Kidney tubule cell (primary cell): ENCODE measurements at places on chromosomes 5 and 9.

DNA sequence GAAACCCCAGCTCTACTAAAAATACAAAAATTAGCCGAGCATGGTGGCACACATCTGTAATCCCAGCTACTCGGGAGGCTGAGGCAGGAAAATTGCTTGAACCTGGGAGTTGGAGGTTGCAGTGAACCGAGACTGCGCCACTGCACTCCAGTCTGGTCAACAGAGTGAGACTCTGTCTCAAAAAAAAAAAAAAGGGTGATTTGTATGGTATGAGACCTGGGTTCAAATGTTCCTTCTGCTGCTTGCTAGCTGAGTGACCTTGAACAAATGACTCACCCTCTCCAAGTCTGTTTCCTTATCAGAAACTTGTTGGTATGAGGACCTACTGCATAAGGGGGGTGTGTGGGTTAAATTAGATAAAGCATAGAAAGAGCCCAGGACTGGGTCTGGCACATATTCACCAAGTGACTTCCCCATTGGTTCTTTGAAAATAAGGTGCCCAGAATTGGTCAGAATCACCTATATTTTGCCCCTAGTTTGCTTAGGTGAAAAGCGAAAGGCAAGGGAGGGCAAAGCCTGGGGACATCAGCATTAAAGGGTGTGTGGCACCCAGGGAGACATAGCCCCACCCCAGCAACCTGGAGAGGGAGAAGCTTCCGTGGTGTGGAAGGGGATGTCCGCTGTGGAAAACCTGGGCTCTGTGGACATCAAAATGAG is 9.9 kb downstream of the SLC25A25 start:
- peak; percentile 25 for DNase-seq

DNA sequence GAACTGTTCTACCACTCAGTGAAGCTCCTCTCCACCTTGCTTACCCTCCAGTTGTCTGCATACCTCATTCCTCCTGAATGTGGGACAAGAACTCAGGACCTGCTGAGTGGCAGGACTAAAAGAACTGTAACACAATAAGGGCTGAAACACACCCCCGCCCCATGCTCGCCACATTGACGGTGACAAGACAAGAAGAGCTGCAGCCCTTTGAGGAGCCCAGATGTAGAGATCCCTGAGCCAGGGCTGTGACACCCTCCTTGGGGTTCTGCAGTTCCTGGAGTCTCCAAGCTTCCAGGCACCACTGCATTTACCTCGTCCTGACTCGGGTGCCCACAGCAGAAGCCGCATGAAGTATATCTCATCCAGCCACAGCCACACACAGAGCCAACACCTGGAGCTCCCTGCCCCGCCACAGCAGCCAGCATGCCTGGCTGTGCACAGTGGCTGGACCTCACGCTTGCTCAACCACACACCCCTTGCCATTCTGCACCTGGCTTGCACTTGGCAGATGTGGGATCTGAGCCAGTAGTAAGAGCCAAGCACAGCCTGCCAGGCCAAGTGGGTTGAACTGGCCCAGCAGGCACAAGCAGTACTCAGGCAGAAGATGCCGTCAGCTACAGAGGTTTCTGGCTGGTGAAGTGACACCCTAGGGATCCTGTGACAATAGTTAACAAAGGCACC is 166.1 kb downstream of the RNF180 start:
- DNase-seq = no peak

DNA sequence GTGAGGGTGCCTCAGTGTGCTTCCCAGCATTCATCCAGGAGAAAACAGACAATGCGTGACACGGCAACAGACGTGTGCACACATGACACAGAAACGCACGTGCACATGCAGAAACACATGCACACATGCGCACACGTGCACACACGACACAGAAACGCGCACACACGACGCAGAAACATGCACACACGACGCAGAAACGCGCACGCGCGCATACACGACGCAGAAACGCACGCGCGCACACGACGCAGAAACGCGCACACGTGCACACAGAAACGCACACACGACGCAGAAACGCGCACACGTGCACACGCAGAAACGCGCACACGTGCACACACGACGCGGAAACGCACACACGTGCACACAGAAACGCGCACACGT is 16.5 kb downstream of the TPPP start:
- DNase-seq = no peak

GRCh38 chr5:5932824-5933223 is 445.5 kb downstream of the MED10 start:
- DNase-seq = no peak

- DNase-seq = no peak
Observed at GRCh38 chr9:37812773-37813379, 12.3 kb downstream of the DCAF10 start.

DNA sequence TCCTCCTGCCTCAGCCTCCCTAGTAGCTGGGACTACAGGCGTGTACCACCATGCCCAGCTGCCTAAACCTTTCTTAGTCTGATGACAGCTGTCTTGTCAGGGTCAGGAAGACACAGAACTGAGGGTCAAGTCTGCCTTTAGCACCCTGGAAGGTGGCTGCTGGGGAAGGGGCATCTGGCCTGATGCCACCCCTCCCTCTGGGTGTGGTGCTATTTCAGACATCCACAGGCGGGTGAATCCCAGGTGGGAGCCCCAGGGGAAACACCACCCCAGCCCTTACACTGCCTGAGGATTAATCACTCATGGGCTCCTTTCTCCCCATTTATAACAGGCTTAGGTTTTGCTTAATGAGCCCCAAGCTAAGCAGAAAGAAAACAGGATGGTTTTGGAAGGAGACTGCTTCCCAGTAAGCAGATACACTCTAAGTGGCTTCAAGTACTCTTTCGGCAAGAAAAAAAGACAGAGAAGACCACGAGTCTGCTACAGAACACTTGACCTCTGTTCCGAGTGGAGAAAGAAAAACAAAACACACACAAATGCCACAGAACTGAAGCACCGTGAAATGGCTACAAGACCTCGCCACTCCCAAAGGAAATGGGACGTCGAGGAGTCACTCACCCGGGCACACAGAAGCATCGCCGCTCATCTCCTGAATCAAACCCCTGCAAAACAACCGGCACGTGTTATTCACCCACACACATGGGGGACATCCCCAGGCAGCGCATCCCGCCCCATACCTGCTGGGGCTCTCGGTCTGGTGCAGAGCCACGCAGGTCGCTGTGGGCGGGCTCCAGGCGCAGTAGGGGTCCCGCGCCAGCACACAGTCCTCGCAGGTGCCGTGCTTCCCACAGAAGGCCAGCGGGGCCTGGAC is 62.4 kb downstream of the SECISBP2 start:
- DNase-seq = peak; percentile 43

- no peak for DNase-seq
Observed at GRCh38 chr5:14016549-14016948, 72.1 kb upstream of the DNAH5 start.

- DNase-seq = peak; percentile 86
Observed at GRCh38 chr5:34522599-34523386, 133.3 kb upstream of the RAI14 start.

GRCh38 chr5:151574444-151574996 is 16.6 kb downstream of the FAT2 start:
- DNase-seq = no peak

- DNase-seq = peak; percentile 94
Observed at GRCh38 chr5:61409568-61409967, 77.5 kb downstream of the ZSWIM6 start.

- no peak for DNase-seq
Observed at GRCh38 chr5:38726279-38726678, 119.5 kb upstream of the OSMR start.

DNA sequence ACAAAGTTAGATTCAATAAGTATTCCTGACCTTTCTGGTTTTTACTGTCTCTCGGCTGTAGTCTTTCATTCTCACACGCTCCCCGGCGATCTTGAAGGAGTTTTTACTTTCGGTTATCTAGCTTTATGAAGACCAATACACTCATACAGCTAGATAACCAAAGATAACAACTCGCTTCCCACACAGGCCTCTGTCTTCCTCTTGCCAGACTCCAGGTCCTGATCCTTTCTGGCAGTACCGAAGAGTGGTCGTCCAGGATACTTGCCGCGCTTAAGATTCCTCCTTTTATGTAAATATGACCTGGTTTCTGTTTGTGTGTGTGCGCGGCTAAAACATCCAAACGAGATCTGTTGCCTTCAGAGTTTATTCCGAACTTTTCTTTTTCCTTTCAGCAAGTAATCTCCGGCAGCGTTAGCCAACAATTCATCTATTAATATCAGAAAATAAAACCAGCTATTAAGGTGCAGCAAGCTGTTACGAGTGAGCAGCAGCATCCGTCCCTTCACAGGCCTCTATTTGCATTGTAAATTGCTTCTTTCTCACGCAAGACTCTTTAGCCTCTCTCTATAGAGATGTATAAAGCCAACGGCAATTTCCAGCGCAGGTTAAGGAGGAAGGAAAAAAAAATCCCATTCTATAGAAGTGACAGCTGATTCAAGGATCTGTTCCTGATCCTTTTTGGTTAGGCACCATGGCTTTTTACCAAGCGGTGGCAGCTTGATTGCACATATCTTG is 216.1 kb downstream of the MEF2C start:
- no peak for DNase-seq

GRCh38 chr5:179264783-179265513 is 80.3 kb downstream of the ADAMTS2 start:
- DNase-seq = no peak

GRCh38 chr5:134141331-134142050 is 27.0 kb downstream of the TCF7 start:
- peak; percentile 22 for DNase-seq

DNA sequence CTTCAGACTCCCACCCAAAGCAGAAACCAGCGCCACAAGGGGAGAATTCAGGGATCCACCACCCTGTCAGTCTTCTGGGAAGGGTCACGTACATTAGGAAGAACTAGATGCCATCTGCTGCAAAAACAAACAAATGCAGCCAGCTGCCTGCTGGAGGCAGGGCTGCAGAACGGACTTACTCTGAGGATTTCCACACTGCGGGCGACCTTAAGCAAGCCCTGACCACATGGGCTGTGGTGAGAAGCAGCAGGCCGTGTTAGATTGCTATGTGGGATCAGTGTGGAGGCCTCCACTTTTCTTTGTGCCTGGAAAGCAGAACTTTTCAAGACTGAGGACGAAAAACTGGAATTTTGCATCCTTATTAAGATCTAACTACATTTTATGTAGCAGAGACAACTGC is 13.4 kb upstream of the LTC4S start:
- no peak for DNase-seq

GRCh38 chr9:127898433-127899127 is 823 bp downstream of the ST6GALNAC6 start:
- peak; percentile 72 for DNase-seq

DNA sequence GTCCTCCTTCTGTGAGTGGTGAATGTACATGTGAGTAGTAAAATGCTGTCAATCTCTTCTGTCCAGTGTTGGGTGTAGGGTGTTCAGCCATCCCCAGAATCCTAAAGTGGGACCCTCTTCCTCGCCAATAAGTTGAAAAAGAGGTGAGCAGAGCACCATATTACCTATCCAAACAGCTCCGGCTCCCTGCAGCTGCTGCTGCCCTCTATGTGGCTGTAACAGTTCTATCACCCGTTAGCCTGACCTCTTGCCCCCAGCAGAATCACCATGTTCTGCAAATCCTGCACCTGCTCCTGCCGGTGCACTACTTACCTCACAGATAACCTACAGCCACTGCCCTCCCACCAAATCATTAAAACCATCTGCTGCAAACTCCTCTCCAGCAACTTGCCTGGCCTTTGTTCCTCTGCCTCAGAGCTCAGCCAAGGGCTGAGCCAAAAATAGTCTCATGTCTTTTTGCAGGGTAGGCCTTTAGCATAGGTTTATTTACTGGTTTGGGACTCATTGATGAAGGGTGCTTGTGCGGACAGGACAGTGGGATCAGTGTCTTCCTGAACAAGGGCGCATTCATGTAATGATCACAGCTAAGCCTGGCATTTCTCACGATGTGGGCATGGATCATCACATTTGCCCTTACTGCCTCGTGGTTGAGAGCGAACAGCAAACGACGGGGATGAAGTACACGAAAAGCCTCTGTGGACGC is 49.6 kb upstream of the CCL21 start:
- DNase-seq = no peak

GRCh38 chr9:96009690-96010472 is 134.4 kb downstream of the ERCC6L2 start:
- peak; percentile 78 for DNase-seq

DNA sequence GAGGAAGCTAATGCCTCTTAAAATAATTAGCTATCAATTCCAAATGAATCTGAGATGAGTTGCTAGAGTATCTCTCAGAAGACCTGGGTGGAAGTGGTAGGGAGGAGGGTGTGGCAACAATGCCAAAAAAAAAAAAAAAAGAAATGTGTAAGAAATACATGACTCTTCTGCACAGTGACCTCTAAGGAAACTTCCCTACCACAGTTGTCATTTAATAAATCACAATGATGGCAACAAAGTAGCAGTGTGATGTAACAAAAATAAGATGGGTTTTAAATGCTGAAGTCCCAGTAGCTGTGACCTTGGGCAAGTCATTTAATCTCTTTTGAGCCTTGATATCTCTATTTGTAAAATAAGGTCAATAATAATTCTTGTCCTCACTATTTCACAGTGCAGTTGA is 7.2 kb downstream of the FOXD1 start:
- no peak for DNase-seq

- DNase-seq = no peak
Observed at GRCh38 chr5:133274597-133274935, 222.8 kb downstream of the HSPA4 start.

GRCh38 chr5:109298794-109299193 is 111.0 kb downstream of the PJA2 start:
- DNase-seq = no peak

GRCh38 chr5:180140571-180140970 is 68.4 kb downstream of the RASGEF1C start:
- no peak for DNase-seq

- DNase-seq = peak; percentile 93
Observed at GRCh38 chr5:172858990-172859811, 25.1 kb downstream of the ERGIC1 start.

- DNase-seq = no peak
Observed at GRCh38 chr9:107615321-107615720, 125.8 kb upstream of the KLF4 start.

DNA sequence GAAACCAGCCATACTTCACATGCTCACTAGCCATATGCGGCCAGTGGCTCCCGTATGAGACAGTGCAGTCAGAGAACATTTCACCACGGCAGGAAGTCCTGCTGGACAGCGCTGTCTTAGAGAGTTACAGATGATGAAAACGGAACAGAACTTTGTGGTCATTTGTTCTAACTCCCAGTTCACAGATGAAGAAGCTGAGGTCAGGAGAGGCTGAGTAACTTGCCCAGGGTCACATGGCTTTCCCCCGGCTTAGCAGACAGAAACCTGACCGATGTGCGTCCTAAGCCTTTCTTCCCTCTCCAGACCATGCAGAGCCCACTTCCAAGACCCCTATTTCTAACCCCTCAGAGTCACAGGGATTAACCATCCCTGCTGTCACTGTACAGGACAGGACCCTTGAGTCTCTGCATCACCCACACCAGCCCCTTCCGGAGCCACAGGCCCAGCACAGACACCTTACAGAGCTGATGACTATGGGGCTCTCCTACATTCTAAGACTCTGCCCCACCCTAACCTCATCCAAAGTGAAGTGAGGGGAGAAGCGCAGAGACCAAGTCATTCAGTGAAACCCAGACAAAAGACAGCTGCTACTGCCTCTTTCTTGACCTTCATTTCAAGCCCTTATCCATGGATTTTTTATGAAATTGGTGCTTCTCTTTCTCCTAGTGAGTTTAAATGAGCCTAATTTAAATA is 86.9 kb downstream of the PTPN3 start:
- no peak for DNase-seq
